ENCODE measurements at places on chromosomes 5 and 9.

DNA sequence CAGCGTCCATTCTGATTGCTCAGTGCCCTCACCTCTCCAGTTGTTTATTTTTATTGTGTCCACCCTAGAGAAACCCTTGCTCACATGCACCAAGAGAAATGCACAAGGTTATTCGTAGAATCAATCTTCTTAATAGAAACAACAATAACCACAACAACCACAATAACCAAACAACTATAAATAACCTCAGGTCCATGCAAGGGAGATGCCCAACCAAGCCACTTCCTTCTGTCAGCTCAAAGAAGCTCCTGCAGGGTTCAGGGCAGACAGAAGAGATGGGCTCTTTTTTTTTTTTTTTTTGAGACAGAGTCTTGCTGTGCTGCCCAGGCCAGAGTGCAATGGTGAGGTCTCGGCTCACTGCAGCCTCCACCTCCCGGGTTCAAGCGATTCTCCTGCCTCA is 14.9 kb upstream of the TCOF1 start:
- DNase-seq, result no peak

- no peak for DNase-seq
Observed at GRCh38 chr5:1209896-1210776, 8.7 kb downstream of the SLC6A19 start.

GRCh38 chr5:10434392-10434791 is 7.3 kb upstream of the ROPN1L start:
- no peak for DNase-seq

DNA sequence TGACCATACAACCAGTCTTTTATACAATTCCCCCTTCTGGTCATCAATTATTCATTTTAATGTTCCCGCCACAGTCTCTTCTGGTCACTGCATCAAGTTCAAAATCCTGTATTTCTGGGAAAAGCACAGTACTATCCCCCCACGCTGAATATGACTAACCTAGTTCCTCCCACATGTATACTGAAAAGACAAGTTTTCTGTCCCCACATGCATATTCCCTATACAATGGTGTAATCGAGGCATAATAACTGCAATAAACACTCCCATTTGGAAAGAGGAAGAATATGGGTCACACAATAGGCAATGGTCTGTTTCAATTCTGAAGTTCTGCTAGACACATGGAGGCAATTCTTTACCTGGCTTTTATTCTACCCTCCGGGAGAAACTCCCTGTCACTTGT is 344.9 kb downstream of the EFNA5 start:
- no peak for DNase-seq

GRCh38 chr5:102700916-102701315 is 54.2 kb upstream of the PAM start:
- DNase-seq, result no peak

GRCh38 chr9:132412089-132412488 is 2.1 kb downstream of the CFAP77 start:
- no peak for DNase-seq

GRCh38 chr5:35476036-35476435 is 141.6 kb upstream of the SPEF2 start:
- no peak for DNase-seq

DNA sequence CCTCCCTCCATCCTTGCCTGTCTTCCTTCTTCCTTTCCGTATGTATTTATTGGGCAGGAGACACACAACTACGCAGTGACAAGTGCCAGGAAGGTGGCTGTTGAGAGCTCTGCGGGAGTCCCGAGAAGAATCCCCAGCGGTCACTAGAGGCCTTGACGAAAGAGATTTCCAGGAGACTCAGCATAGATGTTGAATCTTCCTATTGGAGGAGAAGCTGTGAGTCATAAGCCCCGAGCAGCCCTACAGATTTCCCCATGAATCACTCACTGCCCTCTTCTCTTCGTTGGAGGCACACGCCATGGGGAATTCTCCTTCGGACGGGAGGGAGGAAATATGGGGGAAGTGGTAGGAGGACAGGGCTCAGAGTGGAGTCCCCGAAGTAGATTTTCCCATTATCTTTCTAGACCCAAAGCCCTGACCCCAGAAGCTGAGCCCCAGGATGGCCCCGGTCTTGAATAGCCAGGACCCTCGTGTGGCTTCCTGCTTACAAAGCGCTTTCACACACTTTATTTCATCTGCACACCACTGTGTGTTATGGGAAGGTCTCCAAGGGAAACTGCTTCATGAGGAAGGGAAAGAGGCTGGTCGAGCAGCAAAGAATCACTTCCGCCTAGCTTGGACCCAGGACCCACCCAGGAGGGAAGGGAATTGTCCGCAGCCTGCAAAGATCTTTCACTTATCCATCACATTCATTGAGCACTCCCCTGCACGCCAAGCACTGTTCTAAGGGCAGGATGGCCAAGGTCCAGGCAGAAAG is 12.7 kb downstream of the DUSP1 start:
- DNase-seq, result no peak

DNA sequence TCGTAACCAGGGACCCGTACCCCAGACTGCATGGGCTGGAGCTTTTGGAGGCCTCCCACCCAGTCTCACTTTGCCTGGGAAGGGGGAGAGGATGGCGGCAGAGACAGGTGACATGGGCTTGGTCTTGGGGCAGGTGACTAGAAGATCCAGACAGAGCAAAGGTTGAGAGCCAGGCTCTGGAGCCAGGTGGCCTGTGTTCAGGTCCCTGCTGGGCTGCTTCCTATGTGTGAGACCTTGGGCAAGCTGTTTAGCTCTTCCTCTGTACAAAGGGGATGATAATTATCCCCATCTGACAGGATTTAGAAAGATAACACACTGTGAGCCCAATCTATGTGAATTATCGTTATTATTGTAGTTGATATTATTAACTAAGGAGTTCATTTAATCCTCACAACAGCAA is 16.1 kb upstream of the NDST1 start:
- DNase-seq, result no peak

- DNase-seq, result no peak
Observed at GRCh38 chr9:35757892-35758275, 3.8 kb upstream of the MSMP start.

DNA sequence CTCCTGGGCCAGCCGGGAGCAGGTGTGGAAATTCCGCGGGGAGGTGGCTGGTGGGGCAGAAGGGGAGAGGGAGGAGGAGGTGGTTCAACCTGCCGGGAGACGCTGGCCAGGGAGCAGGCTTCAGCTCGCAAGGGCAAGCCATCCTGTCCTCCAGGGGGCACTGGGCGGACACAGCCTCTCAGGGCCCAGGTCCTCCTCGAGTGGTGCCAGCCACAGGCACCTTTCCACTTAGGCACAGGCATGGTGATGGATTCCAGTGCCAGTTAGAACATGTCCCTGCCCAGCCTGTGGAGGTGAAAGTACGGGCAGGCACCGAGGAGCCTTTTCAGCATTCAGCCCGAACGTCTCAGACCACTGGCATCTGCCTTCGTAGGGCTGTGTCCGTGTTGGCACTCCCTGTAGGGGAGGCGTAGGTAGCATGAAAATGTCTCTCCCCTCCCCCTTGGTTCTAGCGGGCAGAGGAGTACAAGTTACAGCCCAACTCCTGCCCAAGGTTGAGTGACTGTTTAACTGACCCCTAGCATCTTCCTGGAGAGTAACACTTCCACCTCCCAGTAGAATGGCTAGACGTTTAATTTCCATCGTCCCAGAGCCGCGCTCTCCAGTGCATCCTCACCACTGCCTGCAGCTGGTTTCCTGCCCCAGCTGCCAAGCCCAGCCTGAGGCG is 48.9 kb downstream of the DAB2IP start:
- no peak for DNase-seq

GRCh38 chr5:114305402-114306207 is 56.3 kb upstream of the KCNN2 start:
- DNase-seq, result no peak

- DNase-seq, result no peak
Observed at GRCh38 chr5:144794922-144795321, 624.2 kb downstream of the KCTD16 start.

GRCh38 chr9:98146101-98146991 is 27.3 kb upstream of the TRIM14 start:
- DNase-seq, result no peak

- DNase-seq, result no peak
Observed at GRCh38 chr5:132662925-132663770, 5.2 kb downstream of the IL13 start.

- DNase-seq, result no peak
Observed at GRCh38 chr9:106560540-106560939, 302.4 kb upstream of the ZNF462 start.

DNA sequence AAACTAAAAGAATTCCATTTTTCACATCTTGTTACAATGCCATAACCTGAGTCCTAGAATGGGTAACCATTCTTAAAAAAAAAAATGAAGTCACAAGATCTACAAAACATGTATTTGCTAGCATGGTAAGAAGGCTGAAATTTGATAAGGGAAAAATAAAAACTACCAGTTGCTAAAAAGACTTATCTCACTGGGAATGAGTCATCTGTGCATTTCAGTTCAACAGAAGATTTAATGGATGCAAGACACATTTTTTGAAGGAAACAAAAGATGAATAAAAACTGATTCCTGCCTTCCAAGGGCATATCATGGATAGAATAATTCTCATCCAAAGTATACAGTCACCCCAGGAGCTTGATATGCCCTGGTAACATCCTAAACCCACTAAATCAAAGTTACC is 47.2 kb downstream of the SGTB start:
- DNase-seq, result no peak

- DNase-seq, result no peak
Observed at GRCh38 chr9:98168941-98169488, 23.4 kb downstream of the CORO2A start.

GRCh38 chr5:43315263-43315662 is 2.1 kb upstream of the HMGCS1 start:
- no peak for DNase-seq

DNA sequence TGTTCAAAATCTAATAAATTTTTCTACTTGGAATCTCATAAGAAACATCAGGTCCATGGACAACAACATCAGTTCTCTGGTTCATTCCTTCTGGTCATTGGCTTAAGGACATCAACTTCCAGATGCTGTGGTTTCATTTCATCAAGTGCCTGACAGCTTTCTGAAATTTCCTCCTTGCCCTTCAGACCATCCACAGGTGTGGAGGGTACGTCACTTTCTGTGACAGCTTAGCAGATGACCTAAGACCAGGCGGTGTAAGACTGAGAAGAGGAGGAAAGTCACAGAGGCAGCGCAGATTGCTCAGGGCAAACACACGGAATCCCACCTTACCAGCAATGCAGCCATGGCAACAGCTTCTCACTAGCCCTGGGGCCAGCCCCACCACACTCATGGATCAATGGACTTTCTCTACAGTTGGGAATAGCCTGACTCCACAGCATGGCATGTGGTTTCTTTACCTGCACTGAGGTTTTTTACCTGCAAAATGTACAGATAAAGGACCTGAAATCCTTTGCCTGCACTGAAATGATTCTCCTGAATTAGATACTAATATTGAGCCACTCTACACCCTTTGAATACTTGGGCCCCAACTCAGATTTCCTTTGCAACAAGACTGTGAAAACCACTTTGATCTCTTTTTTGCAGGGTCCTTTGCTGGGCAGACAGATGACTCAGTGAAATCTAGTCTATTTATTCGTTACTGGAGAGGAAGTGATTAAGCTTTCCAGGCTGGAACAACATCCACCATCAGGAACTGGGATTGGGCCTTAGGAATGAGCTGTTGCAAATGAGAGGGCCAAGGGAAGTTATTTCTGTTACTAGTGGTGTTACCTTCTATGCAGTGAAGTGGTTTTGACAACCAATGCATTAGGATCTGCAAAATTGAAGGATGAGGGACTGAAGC is 26.9 kb downstream of the TICAM2 start:
- DNase-seq, result no peak

GRCh38 chr9:130693426-130694191 is at the start of gene EXOSC2:
EXOSC2 (plus strand) TSS chr9:130693780; CDS start chr9:130693792, 12 bp downstream.
- peak; percentile 95 for DNase-seq

- DNase-seq, result no peak
Observed at GRCh38 chr9:108087781-108088180, 598.2 kb upstream of the KLF4 start.

DNA sequence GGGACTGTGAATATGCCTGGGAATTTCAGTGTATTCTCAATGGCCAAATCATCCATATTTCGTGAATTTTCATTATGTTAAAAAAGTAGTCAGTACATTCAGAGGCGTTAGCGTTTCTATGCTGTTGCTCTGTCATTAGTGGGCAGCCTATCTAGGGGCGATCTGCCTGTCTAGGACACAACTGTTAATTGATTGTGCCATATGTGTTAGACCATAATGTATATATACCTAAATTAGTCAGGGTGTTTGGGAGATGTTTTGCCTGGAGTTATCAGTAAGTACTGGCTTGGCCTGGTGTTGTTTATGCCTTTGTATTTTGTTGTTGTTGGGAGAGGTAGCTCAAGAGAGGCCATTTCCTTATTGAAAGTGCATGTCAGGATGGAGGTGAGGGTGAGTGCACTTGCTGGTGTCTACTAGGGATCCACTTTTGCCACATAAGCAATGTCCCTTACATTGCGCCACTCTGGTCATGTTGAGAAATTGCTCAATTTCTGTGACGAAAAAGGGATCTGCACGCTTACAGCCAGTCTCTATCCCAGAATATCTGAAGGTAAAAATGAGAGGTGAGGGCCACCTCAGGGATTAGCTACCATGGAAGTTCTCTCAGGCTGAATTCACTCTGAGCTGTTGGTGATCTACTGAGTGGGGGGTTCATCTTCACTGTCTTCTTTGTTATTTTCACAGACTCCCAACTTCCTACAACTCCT is 123.3 kb downstream of the ST8SIA4 start:
- DNase-seq, result no peak

- no peak for DNase-seq
Observed at GRCh38 chr9:125931211-125931610, 184.0 kb downstream of the PBX3 start.

DNA sequence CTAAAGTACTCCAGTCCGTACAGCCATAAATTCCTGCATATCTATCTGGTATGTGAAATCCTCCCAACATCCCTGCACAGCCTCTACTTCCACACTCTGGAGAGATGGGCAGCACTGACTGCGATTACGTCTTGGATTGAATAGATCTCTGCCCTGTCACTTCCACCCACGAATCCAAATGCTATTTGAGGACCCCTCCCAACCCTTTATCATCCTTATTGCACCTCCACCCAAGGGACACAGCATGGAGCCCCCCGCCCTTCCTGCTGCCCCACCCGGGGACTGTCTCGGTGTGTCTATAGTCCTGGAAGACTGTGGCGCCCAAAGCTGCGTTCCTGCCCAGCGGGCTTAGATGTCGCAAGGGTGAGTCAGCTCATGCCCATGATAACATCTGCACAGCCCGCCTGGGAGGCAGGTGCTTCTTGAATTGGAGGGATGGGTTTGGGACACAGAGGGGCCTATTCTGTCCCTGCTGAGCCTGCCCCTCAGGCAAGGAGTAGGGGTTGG is 105.7 kb upstream of the HAND1 start:
- DNase-seq, result no peak

Measured in activated T-helper 1 cell treated with anti-CD3 and anti-CD28 coated beads, Interleukin-2, amount 50 U/mL, for 16 hours (primary cell).